ENCODE measurements at places on chromosomes 12 and 14.

DNA sequence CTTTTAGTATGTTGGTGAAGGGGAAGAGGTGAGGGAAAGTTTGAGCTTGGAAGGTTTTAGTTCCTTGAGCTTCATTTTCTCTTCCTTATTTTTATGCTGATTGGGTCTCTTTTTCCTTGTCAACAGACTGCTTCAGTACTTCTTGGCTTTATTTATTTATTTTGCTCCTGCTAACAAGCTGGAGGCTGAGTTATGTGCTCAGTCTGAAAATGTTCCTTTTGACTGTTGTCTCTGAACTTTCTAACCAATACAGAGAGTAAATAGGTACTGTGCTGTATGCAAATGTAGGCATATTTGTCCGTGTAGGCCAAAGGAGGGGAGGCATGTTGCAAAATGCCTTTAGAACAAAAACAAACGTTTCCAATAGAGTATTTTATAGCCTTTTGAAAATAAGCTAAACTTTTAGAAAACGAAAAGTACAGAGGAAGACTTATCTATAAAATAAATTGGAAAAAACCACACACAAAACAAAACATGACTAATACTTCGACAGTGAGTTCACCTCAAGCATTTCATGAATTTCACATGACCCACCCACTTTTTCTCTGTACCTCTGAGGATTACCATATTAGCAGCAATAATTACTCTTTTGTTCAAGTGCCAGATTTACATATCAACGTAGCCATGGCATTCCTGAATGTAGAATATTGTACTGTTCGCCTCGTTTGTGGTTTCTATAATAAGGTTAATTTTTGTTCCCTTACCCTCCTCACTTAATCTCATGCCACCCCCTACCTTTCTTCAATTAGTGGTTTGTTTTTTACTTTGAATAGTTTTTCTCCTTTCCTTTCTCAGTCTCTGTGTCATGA lies 4.7 kb upstream of the CREBL2 start:
- no peak for DNase-seq

- no peak for DNase-seq
These were observed 6.4 kb upstream of the ALX1 start for GRCh38 chr12:85273381-85274314.

DNA sequence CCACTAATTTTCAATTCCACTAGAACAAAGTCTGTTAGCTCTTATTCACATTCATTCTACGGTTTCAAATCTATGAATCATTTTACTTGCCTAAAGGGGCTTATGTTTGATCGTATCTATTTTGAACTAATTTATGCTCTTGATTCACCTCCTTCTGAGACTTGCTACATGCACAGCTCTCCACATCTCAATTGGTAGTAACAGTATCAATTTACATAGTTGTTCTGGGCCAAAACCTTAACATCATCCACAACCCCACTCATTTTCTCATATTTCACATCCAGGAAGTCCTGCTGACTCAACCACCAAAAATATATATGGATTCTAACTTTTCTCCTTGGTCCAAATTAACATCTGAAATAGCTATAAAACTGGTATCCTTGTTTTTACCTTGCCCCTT lies 208.6 kb downstream of the RASSF9 start:
- no peak for DNase-seq

- DNase-seq = no peak
These were observed 835 bp downstream of the FGD4 start for GRCh38 chr12:32400114-32400672.

DNA sequence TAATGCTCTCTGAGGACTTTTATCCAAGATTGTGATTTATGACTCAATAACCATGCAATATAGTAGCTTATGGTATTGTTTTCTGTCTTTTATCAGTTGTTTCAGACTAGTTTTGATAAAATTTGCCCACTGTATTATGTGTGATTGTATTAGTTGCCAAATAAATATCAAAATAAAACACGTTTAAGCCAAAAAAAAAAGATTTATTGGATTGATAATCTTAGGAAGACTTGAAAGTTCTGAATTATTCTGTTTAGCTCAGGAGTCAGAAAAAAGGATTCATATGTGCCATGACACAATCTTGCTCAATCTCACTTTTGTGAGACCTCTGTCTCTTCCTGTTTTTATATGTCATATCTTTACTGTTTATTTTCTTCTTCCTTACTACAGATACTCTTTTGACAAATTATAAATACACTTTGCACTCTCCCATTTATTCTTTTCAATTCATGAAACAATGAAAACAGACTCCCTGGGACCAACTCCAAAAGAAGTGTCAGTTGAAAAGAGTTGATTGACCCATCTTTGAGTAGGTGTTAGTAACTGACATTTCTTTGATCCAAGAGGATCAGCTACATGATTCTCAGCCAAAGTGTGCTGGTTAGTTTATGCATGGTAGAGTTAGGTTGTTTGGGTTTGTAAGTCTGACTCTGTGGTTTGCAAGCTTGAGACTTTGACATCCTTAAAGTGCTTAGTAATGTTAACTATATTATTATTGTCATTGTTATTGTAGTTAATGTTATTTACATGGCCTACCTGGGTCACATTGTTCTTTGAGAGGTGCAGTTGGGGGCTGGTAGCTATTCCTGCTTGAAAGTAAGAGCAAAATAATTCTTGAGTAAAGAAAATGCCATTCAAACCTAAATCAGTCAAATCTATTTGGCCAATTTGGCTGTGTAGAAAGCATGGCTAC lies 2.5 kb downstream of the OR6C76 start:
- DNase-seq = peak; percentile 7

DNA sequence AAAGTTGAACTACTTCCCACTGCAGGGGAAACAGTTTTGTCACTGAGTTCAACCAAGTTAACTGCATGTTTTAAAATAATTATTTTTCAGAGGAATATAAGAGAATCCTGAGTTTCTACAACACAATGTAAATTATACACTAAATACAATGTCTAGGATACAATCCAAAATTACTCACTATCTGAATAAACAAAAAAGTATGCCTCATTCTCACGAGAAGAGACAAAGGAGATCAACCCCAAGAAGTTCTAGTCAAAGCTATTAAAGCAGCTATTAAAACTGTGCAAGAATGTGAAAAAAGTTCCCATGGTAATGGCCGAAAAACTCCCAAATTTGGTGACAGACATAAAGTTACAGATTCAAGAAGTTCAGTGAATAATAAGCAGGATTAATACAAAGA lies 8.8 kb upstream of the KCNK13 start:
- no peak for DNase-seq

DNA sequence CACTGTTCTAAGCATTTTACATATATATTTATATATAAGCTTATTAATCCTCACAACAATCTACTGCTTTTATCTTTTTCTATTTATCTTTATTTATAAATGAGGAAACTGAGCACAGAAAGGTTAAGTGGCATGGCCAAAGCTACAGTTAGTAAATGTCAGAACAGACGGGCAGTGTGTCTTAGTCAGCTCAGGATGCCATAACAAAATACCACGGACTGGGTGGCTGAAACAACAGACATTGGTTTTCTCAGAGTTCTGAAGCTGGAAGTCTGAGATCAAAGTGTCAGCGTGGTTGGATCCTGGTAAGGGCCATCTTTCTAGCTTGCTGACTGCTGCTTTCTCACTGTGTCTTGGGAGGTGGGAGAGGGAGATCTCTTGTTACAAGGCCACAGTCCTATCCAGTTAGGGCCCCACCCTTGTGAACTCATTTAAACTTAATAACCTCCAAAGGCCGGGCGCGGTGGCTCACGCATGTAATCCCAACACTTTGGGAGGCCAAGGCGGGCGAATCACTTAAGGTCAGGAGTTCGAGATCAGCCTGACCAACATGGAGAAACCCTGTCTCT lies 19.8 kb downstream of the RPGRIP1 start:
- DNase-seq = no peak

GRCh38 chr12:18919871-18920511 lies 182.1 kb downstream of the CAPZA3 start:
- no peak for DNase-seq

DNA sequence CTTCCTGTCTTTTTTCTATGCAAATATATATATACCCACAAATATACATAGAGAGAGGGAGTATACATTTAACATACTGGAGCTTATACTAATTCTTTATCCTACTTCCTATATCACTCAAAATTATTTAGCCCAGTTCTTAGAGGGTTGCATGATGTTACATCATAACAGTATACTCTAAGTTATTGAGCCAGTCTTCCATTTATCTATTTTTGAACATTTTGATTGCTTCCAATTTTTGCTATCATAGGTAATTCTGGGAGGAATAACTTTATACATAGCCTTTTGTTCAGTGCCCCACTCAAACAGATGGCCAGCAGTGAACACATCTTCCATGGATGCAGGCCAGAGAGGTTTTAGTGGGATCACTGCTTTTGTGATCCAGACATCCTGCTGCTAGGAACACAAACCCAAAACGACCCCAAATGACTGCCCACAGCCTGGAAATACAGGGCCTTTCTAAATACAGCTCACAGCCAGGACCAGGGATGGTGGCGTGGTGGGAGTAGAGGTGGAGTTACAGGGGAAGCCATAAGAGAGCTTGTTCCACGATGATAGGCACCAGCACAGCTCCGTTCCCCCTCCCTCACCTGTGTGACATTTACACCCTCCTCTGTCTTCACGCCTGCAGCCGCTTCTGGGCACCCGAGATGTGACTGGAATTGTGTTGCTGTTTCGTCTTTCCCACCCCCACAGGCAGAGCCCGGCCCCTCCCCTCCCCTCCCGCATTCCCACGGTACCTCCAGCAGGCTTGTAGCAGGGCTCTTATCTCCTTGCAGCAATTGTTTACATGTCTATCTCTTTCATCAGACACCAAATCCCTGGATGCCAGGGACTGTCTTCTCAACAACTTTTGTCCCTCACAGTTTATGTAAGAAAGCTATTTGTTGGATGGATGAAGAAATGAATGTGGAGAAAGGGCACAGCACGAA lies 30.7 kb upstream of the HDAC7 start:
- no peak for DNase-seq

- DNase-seq = peak; percentile 79
These were observed 1.4 kb downstream of the AKT1 start for GRCh38 chr14:104794099-104794498.

GRCh38 chr14:77077040-77077439 lies 21.0 kb upstream of the CIPC start:
- no peak for DNase-seq
